ENCODE measurements at places on chromosomes 6 and 20.

DNA sequence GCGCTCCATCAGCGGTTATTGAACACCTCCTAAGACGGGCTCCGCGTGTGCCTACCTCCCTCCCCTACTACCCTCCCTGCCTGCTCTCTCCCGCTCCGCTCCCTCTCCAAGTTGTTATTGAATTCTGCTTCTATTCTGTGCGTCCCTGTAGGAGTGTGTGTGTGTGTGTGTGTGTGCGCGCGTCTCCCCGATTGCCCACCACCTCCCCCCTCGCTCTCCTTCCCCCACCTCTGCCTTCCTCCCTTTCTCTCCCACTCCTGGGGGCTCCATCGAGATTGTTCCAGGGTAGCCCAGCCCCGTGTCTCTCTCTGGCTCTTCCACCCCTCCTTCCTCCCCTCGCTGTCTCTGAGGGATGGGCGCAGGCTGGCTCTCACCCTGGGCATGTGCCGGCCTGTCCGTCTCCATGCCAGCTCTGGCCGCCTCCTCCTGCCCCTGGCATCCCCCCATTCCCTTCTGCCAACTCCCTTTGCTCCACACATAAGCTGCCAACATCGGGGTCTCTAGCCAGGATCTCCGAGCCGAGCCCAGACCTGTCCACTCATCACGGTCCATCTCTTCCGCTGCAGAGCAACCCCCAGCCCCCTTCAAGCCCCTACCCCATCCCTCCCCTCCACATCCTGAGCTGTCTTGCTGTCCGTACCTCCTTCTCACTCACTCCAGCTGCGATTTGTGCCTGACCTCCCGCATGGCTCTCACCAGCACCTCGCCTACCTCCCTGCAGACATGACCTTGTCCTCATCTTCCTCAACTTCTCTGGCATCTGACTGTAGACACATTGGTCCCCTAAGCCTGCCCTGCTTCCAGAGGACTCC, 68.5 kb downstream of the SRC start:
- no peak for DNase-seq

- no peak for DNase-seq
Measured at GRCh38 chr6:22106451-22106850, 190.4 kb downstream of the PRL start.

- no peak for DNase-seq
Measured at GRCh38 chr20:34525709-34526416, 9.6 kb downstream of the DYNLRB1 start.

GRCh38 chr6:133396233-133396983, 155.3 kb downstream of the EYA4 start:
- DNase-seq: no peak

DNA sequence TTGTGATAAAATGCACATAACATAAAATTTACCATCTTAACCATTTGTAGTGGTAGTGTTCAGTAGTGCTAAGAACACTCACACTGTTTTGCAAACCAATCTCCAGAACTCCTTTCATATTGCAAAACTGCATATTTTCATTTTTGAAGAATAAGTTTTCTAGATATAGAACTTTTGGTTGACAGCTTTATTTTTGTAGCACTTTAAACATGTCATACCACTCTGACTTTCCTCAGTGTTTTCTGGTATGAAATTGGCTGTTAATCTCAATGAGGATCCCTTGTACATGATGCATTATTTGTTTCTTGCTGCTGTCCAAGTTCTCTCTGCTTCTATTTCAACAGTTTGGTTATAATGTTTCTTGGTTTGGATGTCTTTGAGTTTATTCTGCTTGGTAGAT, 45.1 kb upstream of the MICB start:
- DNase-seq: no peak

DNA sequence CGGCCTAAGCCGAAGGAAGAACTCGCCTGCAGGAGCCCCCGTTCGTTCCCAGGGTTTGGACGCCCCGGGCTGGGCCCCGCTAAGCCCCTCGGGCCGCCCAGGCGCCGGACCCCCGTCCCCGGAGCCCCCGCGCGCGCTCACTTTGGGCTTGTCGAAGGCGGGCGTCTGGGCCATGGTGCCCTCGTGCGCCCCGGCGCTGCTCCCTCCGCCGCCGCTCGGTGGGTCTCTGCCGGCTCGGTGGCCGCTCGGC, 140 bp downstream of the ADA start:
- DNase-seq: no peak

DNA sequence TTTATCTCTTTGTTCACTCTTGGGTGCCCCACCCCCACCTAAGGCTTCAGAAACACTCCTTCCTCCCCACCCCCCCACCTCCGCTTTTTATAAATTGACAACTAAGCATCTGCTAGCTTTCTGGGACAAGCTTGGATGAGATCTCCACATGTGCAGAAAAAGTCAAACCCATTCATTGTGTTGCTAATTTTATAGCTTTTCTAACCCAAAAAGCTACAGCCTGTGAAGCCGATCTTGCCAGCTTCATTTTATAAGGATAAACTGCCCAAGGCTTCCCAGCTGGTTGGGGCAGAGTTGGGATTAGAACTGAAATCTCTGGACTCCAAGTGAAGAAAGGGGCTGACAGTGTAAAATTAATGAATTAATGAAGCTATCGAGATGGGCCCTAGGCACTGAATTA, 24.1 kb downstream of the BPIFB4 start:
- no peak for DNase-seq

DNA sequence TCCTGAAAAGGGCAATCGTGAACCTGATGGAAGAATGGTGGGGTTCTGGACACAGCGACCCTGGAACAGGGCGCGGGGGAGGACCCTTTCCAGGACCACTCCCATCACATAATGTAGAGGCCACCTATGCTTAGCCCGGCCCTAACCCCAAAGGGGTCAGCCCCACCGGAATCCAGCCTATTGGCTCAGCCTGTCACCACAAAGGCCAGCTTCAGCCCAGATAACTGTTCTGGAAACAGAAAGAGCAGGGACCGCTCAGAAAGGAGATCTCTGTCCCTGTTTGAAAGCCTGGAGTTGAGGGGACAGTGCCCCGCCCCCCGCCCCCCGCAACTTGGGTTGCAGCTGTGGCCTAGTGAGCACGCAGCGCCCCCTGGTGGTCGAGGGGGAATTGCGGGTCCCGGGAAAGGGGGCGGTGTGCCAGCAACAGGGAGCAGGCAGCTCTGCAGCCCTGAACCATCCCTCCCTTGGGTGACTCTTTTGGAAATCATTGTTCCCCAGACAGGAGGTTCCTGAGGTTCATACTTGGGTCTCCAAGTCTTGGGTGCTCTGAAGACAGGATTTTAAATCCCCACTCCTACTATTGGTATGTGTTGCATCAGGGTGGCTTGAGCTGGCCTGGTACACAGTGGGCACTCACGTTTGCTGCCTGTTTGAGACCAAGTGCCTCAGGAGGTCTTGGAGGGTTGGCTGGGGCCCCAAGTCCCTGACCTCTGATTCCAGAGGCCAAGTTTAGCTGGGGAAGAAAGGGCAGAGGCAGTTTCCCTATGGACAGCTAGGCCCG, 1.5 kb downstream of the SIGLEC1 start:
- peak; percentile 54 for DNase-seq

DNA sequence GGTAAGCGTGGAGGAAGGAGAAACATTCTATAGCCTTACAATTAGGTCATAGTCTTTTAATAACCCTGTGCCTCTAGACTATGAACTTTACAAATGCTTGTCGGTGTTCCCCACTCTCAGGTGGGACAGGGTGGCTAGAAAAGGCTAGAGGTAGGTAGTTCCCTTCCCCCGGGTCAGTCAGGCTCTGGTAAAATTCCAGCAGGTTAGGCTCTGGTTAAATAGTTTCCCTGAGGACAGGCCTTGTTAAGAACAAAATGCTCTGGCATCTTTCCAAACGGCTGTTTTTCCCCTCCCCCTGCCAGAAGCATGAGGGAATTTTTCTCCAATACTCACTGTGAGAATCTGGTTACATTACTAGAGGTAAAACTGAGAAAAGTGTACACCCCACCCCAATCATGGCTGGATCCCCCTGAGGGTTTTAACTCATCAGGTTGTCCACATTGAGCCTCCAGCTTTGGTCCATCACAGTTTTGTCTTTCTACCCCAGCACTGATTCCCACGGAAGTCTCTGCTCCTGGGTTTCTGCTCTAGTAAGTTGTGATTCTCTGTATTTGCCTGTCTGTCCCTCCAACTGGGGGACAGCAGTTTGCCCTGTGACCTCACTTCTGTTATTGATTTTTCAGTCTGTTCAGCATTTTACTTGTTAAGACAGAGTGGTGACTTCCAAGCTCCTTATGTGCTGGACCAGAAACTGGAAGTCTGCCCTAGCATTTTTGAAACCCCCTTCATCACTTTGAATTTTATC, 84.7 kb upstream of the ADGRF1 start:
- no peak for DNase-seq

DNA sequence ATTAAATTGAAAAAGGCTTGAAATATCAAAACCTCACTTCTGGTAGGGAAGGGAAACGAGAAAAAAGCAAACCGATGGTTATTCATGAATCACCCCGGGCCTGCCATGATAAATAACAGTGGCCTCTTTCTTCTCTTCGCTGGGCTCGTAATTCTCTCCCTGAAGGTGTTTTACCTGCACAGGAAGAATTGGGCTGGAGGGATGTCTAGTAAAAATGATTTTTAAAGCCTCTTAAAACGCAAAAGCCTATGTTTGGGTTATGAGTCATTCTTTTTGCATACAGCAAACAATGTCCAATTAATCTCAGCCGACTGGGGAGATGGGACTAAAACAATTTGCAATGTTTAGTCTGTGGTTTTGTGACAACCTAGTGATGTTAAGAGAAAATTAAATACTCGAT, 16.8 kb downstream of the LINC00237 start:
- no peak for DNase-seq

- no peak for DNase-seq
Measured at GRCh38 chr6:167107787-167108186, 15.1 kb upstream of the CCR6 start.

GRCh38 chr6:147065786-147066185, 138.4 kb upstream of the STXBP5 start:
- DNase-seq: no peak

DNA sequence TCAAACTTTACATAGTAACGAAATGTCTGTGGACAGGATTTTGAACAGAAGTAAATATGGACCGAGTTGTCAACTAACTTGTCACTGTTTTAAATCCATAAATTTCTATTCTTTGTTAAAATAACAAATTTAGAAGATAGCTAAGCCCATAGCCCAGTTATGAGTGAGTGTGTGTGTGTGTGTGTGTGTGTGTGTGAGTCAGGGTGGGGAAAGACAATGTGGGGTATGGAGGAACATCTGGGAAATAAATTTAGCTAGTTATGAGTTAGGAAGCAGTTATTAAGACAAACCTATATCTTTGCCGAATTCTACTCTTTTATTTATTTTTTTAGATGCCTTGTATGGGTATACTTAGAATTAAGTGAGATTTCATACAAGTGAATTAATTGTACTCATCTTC, 9.0 kb downstream of the TPBG start:
- DNase-seq: no peak

DNA sequence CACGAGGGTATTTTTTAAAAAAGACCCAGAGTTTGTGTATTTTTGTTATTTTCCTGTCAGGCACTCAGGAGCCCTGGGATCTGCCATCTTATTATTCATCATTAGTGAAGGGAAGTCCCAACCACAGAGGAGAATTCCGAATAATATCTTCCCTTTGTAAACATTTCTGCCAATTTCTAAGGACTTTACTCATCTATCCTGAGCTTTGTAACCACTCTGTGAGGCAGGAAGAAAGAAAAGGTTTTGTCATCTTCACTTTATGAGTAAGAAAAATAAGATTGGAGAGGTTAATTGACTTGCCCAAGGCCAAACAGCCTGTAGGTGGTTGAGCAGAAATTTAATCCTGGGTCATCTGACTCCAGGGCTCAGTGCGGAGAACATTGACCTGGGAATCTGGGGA, 23.0 kb upstream of the IYD start:
- no peak for DNase-seq

DNA sequence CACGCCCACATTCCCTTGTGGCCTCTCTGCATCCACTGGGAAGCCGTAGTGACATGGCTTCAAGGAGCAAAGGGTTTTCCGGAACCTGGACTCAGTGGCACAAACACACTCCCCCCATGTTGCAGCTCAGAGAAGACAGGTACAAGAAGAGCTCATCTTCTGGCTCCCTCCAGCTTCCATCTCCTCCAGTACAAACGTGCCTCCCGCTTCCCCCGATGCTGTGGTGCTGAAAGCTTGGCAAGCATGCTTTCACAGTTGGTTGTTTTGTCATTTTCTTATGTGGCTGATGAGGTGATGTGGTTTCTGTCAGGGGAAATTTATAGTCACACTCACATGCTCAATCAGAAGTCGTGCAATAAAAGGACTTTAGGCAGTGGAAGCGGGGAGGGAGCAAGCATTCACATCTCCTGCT, 258.5 kb downstream of the KIF16B start:
- DNase-seq: no peak

GRCh38 chr20:2285613-2286012, 10.2 kb upstream of the TGM3 start:
- DNase-seq: no peak

DNA sequence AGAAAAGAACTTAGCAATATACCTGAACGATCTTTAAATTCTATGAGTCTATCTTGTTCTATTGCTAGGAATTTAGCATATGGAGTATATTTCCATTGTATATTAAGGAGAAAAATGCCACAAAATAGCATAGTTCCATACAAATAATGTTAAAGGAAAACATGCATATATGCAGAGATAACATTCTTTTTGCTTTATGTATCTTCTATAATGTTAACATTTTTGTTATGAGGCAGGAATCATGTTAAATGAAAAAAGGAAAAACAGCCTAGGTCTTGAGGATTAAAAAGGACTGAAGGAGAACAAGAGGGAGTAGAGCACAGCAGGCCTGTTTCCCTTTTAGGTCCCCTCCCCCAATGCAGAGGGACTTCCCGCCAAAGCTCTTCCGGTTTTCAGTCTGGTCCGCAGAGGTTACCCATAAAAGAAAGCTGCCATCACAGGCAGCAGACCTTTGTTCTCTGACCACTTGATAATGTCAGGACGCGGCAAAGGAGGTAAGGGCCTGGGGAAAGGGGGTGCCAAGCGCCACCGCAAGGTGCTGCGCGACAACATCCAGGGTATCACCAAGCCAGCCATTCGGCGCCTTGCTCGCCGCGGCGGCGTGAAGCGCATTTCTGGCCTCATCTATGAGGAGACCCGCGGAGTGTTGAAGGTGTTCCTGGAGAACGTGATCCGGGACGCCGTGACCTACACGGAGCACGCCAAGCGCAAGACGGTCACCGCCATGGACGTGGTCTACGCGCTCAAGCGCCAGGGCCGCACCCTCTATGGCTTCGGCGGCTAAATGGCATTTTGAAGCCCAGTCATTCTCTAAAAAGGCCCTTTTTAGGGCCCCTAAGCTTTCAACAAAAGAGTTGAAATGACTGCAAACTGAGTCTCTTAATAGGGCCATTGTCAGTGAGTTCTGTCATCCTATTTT, 108.4 kb upstream of the PRSS16 start:
- DNase-seq: peak; percentile 43

Data from activated CD4-positive, alpha-beta T cell treated with anti-CD3 and anti-CD28 coated beads, Interleukin-2, amount 50 U/mL, for 24 hours (primary cell).